ENCODE measurements at places on chromosomes 7 and 10.

DNA sequence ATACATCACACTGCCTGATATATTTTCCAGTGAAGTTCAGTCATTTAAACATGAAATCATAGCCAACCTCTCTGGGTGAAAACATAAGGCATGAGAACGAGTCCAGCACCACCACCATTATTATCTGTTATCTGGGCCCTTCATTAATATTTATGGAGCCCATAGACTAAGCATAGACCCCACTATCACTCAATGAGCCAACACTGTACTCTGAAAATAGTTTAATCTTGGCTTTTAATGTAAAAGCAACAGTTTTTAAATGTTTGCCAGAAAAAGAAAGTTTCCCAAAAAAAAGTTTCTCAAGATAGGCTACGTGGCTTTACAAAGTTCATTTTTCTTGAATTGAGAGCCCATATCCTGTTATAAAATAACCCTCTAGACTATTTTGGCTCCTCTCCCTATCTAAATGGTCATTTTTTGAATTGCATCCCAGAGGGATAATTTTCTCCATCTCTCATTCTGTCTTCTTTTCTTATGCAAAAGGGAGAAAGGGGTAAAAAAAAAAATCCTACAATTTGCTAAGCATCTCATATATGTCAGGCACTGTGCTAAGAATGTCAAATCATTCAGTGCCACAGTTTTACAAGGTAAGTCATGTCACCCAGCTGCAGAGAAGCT lies 66.1 kb downstream of the FZD1 start:
- DNase-seq, result no peak

GRCh38 chr7:111485701-111486380 lies 76.5 kb downstream of the IMMP2L start:
- no peak for DNase-seq

- peak; percentile 65 for DNase-seq
Measured at GRCh38 chr7:2522780-2523433, 3.3 kb downstream of the LFNG start.

GRCh38 chr7:113283861-113284260 lies 165.5 kb upstream of the SMIM30 start:
- no peak for DNase-seq

Measured in BE2C (cell line).